ENCODE measurements at places on chromosomes 6 and 20. TPM values are rescaled to one million over a fixed set of nuclear protein-coding genes. Genes with fewer than 3 reads are reported as not detected.

Gene DAAM2
- 2.5 TPM for total RNA-seq

Gene ZNF391
- 3.3 TPM for total RNA-seq

Gene EPHA7
- total RNA-seq = 1.4 TPM

Gene OPN5
- not detected for total RNA-seq

Gene SCAND1
- total RNA-seq = 195 TPM

Gene LEMD2
- total RNA-seq = 50.0 TPM

Gene DUSP15
- 0.13 TPM for total RNA-seq

Gene DDO
- total RNA-seq = 0.65 TPM

Gene CLIC5
- total RNA-seq = not detected

Gene COL9A1
- total RNA-seq = not detected

Gene PDE7B
- total RNA-seq = 5.0 TPM

Gene SLC44A4
- not detected for total RNA-seq

Gene LY6G6C
- not detected for total RNA-seq

Gene BCAS1
- not detected for total RNA-seq

Gene TM9SF4
- 33.7 TPM for total RNA-seq

Gene TNNC2
- total RNA-seq = not detected

Gene C20orf141
- not detected for total RNA-seq

Gene PAQR8
- 2.2 TPM for total RNA-seq

Gene PDYN
- not detected for total RNA-seq

Gene LINC00237
- total RNA-seq = not detected

Gene RANBP9
- total RNA-seq = 32.5 TPM

Gene SESN1
- 11.2 TPM for total RNA-seq

Gene VWA7
- total RNA-seq = not detected

Gene CST4
- total RNA-seq = 0.78 TPM

Gene RIPOR3
- total RNA-seq = 13.7 TPM

Gene MLN
- not detected for total RNA-seq

All from epithelial cell of alveolus of lung (primary cell).